Stimulated activated CD4-positive, alpha-beta T cell treated with anti-CD3 and anti-CD28 coated beads, Interleukin-1b, Interleukin-23, amount 100 ng/mL, for 48 hours (primary cell): ENCODE measurements at places on chromosomes 16 and 17.

- DNase-seq = no peak
Observed at GRCh38 chr17:9953492-9953891, 48.4 kb upstream of the RCVRN start.

GRCh38 chr17:40450175-40450574 lies 6.9 kb downstream of the IGFBP4 start:
- peak; percentile 19 for DNase-seq

- DNase-seq = peak; percentile 59
Observed at GRCh38 chr17:81832608-81833159, 407 bp downstream of the MCRIP1 start.

- peak; percentile 11 for DNase-seq
Observed at GRCh38 chr16:71467810-71468209, 5.8 kb upstream of the ZNF23 start.

GRCh38 chr17:77145612-77146245 lies 5.0 kb downstream of the SEC14L1 start:
- DNase-seq = no peak

DNA sequence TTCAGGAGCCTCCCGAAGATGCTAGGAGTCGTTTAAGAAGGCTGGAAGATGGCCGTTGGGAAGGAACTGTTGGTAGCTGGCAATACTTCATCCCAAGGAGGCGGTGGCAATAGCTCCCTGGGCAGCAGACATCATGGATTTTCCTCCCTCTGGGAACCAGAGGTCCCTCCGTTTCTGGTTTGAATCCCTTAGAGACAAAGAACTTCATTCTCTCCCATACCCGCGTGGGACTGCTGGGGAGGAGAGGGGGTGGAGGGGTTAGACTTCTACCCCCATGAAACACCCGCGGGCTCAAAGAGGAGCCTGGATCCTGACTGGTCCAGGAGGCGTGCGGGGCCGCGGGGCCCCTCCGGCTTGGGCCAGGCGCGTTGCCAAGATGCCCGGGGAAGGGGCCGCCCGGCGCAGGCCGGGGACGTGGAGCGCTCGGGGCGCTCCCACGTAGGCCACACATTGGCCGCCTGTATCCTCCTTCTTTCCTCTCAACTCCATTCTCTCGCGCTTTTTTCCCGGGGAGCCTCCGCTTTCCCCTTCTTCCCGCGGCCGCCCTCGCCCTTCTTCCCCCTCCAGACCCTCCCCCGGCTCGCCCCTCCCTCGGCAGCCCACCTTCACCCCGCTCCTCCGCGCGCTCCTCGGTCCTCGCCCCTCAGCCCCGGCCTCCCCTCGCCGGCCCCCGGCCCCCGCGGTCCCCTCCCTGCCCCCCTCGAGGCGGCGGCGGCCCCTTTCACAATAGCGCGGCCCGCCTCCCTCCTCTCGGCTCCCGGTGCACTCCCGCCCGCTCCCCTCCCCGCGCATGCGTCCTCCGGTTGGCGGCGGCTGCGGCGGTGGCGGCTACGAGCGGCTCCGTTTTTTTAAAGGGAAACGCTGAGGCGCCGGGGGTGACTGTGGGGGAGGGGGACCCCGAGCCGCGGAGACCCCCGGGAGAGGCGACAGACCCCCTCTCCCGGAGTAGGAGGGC lies at the start of gene MSL1:
TSS of gene MSL1 (plus strand) at position 791 of the 955 bp plus-strand sequence. CDS start 642 bp downstream, outside the sequence.
- DNase-seq = peak; percentile 84

DNA sequence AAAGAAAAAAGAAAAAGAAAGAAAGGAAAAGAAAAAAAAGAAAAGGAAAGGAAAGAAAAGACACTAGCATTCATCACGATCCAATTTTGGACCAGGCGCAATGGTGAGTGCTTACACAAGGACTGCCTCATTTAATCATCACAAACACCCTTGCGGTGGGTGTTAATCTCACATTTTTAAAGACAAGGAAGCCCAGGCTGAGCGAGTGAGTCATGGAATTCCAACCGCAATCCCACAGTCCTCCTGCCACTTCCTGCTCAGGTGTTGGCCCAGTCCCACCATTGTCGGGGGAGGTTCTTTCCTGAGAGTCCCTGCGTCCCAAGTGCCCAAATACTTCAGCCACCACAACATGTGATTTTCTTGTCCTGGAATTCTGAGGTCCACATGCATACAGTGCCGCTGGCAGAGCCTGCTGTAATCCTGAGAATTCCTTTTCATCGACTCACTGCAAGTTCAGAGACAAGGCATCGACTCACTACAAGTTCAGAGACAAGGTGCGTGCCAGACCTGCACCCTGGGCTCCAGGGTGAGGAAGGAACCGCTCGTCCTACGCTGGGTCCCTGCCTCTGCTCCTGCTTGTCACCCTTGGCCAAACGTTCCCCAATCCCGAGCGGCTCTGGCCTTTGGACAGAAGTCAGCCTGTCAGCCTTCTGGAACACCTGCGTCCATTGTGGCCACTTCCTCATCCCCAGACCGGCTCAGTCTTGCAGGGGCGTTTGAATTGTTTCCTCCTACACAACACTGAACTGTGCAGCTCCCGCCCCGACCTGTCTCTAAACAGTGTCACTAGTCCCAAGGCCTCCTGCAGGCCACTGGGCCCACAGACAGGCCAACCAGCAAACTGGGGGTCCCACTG lies 5.8 kb downstream of the ZG16B start:
- no peak for DNase-seq

GRCh38 chr17:40952661-40953060 lies 14.1 kb downstream of the KRT39 start:
- no peak for DNase-seq

GRCh38 chr16:81818568-81818896 lies 39.4 kb downstream of the PLCG2 start:
- no peak for DNase-seq

DNA sequence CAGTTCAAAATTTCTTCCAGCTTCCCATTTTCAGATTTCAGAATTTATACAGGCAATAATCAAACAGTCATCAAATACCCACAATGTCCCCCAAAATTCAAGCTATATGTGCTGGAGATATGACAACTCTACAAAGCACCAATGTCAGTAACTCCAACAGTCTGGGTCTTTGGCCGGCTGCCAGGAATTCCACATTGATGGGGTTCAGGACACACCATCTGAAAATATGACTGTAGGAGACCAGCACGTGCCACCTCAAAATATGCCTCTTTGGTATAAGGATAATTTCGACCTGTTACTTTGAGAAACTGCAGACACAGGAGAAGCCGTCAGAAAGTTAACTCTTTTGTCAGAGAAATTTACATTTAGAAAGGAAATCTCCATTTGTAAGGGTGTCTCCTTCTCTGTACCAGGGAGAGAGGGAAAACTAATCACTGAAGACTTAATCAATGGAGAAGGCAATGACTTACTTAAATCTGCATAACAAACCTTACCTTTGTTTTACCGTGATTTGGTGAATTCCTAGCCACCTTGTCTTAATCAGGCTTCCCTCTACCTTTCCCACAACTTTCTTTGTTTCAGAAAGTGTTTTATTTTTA lies 594.3 kb upstream of the CDH5 start:
- no peak for DNase-seq

- no peak for DNase-seq
Observed at GRCh38 chr17:80931421-80932265, 60.0 kb upstream of the CHMP6 start.

DNA sequence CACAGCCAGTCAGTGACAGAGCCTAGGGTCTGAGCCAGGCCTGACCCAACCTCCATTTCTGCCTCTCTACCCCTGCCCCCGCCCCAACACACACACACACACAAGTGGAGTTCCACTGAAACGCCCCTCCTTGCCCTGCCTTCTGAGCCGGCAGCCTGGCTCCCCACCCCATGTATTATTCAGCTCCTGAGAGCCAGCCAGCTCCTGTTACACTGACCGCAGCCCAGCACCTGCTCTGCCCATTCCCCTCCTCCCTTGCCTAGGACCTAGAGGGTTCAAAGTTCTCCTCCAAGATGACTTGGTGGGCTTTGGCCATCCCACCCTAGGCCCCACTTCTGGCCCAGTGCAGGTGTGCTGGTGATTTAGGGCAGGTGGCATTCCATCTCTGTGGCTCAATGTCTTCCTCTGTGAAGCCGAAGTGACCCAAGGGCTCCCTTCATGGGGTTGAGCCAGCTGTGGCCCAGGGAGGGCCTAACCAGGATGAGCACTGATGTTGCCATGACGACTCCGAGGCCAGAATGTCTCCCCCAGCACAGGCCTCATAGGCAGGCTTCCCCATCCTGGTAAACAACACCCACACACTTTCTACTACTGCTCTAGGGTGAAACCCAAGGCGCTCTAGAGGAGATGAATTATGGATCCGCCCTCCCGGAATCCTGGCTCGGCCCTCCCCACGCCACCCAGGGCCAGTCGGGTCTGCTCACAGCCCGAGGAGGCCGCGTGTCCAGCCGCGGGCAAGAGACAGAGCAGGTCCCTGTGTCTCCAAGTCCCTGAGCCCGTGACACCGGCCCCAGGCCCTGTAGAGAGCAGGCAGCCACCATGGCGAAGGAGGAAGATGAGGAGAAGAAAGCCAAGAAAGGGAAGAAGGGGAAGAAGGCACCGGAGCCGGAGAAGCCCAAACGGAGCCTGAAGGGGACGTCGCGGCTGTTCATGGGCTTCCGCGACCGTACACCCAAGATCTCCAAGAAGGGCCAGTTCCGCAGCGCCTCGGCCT lies 9.7 kb downstream of the MYO15A start:
- DNase-seq = no peak

DNA sequence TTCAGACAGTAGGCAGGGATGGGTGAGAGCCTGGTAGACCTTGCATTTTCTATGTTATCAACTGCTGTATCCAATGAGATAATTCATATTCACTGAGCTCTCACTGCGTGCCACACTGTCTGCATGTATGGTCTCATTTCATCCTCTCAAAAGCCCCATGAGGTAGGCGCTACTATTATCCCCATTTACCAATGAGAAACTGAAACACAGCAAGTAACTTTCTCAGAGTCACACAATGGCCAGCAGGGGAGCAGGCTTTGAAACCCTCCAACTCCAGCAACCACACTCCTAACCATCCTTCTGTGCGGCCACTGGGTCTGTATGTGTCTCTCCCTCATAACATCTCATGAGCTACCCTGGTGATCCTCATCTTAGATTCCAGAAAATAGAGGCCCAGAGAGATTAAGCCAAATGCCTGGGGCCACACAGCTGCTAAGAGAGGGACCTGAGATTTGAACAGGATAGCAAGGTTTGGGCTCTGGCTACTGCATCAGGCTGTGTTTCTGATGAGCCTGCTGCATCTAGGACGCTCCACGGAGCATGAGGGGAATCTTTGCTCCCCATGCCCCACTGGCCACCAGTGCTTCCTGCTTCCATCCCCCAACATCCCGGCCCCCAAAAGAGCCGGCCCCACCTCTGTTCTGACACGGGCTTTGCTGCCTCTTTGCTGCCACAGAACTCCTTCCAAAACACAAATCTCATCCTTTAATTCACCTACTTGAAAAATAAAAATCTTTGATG lies 3.2 kb downstream of the CCR7 start:
- peak; percentile 75 for DNase-seq

GRCh38 chr17:31414550-31414918 lies 23.1 kb downstream of the RAB11FIP4 start:
- no peak for DNase-seq

DNA sequence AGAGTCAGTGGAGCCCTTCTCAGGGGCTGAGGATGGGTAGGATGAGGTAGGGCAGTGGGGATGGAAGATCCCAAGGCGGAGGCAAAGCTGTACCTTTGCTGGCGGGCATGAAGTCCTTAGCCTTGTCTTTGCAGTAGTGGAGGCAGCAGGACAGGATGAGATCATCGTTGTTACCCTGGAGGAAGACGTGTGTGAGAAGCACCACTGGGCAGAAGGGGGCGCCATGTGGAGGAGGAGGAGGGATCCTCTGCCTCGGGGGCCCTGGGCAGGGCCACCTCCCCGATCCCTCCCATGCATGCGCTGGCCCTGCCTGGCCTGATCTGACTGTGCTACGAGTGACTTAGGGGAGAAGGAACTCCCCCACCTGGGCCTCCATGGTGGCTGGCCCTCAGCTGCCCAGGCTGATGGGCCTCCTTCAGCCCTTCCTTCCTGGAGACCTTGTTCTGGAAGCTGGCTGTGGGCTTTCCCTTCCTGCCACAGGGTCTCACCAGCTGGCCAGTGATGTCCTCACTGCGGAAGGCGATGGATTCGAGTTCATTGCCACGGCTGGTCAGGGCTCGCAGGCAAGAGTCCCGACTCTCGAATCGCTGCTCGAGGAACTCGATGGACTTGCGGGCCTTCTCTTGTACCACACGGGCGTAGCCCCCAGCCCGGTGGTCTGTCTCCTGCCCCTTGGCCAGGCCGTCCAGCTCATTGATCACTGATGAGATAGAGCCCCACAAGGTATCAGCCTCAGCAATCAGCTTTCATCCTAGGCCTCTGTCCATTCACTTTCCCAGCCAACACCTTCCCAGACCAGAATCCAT lies 10.3 kb downstream of the HIC1 start:
- DNase-seq = peak; percentile 80

DNA sequence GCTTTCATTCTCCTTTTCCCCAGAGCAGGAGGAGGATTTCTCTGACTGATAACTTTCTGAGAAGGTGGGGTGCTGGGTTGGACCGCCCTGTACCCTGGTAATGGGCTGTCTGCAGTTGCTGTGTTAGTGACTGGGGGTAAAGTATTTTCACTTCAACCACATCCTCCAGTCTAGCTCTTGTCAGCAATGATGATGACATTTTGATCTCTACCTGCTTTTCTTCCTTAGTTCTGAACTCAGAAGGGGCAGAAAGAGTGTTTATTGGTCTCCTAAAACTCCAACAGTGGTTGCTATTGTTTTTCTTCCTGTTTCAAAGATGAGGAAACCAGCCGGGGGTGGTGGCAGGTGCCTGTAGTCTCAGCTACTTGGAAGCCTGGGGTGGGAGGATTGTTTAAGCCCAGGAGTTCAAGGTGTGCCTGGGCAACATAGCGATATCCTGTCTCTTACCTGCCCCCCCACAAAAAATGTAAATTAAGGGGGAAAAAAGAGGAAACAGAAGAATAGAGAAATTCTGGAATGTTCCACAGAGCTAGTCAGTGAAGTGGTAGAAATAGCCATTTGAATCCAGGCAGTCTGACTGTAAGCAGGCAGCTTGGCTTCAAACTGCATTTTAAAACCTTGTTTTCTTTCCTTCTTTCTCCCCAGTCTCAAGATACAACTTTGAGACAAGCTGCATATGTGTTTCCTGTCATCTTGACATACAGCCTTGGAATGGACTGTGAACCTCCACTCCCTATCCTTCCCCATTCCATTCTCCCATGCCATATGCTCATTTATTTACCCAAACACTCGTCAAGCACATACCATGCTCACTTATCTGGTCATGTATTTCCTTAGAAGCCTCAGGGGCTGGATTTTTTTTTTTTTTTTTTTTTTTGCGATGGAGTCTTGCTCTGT lies 3.3 kb upstream of the N4BP1 start:
- peak; percentile 58 for DNase-seq

- no peak for DNase-seq
Observed at GRCh38 chr16:28923652-28924398, 1.2 kb downstream of the RABEP2 start.
